ENCODE measurements at places on chromosomes 5 and 9.

DNA sequence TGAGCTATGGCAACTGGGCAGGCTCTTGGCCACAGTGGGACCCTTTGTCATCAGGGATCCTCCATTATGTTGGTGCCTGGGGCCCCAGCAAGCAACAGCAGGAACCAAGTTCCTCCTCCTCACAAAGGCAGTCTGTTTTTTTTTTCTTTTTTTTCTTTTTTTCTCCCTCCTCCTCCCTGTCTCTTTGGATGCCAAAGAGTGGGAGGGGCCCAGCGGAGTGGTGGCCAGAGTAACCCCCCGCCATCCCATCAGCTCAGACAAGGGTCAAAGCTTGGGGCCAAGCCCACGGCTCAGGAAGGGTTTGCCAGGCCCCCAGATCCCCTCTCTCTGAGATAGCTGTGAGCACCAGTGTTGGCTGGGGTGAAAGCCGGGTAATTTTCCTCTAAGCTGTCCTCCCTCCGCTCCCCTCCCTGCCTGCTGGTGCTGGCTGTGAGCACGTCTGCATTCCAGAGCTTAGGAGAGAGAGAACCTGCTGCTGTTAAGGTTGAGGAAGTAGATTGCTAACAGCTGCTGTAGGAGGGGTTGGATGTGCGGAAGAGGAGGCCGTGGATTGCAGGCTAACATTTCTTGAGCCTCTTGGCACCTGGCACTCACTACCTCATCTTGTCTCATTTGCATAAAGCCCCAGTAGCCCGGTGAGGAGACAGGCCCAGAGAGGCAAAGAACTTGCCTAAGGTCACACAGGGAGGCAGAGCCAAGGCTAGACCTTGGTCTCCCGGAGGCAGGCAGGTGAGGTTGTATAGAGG lies 21.2 kb downstream of the GSN start:
- DNase-seq: no peak

- DNase-seq: no peak
These were observed 210.1 kb upstream of the TRIM32 start for GRCh38 chr9:116476935-116477381.

DNA sequence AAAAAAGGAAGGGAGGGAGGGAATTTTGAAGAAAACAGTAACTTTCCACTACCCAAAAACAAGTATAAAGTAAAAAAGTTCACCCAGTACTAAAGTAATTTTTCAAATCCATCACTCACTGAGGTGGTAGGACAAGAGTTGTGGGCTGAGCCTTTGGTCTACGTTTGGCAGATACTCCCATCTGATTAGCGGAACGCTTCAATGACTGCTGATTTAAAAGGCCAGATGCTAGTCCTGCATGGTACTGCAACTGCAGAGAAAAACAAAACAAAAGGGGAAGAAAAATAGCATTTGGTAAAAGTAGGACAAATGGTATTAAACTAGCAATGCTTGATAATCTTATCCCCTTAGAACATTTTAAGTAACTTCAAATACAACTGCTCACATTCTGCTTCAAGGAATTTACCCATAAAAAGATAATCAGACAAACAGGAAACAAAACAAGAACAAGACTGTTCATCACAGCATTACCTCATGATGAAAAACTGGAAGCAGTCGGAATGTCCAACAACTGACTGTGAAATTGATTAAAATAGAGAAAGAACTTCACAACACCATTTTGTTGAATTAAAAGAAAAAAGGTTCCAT lies 65.4 kb downstream of the MED27 start:
- no peak for DNase-seq

DNA sequence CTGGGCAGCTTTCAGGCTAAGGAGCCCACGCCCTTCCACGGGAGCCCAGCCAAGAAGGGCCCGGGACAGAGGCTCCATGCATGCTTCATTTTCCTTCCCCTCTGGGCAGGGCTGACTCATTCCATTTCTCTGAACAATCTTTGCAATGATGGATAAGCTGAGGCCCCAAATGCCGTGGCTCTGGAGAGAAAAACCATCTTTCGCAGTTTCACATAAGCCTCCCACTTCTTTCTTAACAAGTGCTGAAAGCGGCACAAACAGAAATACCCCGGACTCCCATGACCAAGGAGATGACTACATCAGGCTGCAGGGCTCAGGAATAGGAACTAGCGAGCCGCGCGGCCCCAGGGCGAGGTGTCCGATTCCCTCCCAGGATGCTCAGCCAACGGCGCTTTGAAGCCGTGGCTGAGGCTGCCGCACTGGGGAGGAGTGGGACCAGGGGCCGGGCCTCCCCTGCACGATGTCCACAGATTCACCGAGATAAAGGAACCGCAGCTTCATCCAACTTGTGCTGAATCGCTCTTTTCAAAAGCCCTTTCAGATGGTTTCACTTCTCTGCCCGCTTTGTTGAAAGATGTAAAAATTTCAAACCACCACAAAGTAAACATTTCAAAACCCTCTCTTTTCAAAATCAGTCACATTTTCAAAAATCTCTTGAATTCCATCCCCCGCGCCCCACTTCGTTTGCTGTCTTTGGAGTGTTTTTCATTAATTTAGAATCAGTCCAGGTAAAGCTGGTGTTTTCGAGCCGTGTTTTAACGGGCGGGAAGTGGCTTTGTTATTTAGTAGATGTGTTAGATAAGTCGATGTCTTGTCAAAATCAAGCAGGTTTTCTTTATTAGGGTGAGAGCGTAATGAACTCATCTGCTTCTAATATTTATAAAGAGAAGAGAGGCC lies 96.5 kb upstream of the LMX1B start:
- peak; percentile 24 for DNase-seq

DNA sequence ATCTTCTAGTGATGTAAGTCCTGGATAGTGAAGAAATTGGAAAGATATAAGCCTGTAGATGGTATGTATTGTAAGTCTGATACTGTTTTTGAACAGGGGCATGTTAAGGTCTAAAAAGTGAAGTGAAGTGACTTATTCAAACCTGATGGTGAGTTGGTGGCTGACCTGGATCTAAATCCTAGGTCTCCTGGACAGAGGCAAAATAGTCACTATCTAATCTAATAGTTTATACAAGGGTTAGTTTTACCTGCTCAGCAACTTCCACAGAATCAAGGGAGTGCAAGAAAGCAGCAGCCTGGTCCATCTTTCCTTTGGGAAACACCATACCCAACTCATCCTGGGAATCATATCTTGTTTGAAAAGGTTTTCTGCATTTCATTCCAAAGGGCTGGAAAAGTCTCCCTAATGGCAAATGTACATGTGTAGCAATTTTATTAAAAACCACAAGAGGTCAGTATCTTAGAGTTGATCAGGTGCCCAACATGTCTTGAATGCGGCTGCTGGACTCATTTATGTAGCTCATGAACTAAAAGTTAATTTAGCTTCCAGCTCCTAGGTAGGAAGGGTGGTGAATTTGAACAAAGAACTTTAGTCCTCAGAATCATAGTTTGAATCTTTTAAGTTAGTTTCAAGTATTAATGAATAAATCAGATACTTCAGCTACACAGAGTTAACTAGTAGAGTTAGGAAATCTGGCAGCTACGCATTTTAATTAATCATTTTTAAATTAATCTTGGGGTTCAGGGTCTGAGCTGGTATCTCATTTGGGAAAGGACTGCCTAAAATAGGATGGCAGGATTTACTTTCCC lies 26.0 kb downstream of the SKP2 start:
- DNase-seq: no peak

DNA sequence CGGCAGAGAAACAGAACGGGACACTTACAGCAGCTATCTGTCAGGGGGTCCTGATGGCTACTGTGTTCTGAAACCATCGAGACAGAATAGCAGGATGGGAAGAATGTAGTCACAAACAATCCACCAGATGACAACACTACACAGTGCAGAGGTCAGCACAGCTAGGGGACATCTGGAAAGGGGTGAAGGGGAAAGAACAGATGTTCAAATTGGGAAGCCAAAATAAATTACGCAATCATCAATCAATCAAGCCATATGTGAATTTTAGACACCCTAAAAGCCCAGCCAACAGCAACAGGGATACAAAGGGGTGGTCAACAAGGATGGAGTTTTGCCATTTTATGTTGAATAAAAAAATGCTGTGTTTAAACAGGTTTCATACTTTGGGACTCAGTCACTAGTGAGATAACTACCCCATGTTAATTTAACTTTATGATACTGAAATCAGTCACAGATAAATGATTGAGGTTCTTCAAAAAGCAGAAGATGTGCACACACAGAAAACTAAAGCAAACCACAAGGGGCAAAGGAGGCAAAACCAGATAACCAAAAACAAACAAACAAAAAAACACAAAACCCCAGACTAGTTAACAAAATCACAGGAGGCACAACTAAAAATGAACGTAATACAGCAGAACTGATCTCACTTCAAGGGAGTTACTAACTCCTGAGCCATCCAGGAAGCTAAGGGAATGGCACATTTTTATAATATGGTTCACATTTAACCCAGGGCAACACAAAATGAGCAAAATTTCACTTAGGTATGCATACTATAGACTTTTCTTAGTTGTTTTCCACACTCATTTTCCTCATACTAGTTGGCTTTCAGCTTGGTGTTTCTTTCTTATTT lies 65.9 kb downstream of the HABP4 start:
- no peak for DNase-seq

DNA sequence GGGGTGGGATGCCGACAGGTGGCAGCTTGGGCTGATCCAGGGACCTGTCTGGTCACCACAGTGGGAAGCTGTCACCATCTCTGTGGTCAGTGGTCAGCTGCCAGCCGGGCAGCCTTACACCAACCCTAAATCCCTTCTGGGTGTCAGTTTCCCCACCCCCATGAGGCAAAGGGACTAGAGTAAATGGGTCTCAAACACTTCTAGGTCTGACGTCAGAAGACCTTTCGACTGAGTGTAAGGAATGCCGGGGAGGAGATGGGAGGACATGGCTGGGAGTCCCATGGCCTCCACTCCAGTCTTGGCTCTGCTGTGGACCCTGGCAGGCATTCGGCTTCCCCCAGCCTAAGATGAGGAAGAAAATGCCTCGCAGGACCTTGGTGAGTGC lies 40.3 kb upstream of the SLC25A51 start:
- no peak for DNase-seq

- DNase-seq: no peak
These were observed 3.7 kb upstream of the COL5A1 start for GRCh38 chr9:134637696-134638501.

GRCh38 chr5:94366811-94367210 lies 251.6 kb downstream of the KIAA0825 start:
- DNase-seq: no peak
